IMR-90 (cell line): ENCODE measurements at places on chromosomes 7 and 10. TPM values are rescaled to one million over a fixed set of nuclear protein-coding genes. Genes with fewer than 3 reads are reported as not detected.
A peak's percentile ranks its signal among the peaks of the same experiment; 100 is the strongest.

The OR13A1 gene
- total RNA-seq, result not detected in 2 replicates

The ZCCHC24 gene
- total RNA-seq, result 12.2 and 15.1 TPM in 2 replicates

The INMT gene
- 1.7 and 2.2 TPM in 2 replicates for total RNA-seq

The MSRB2 gene
- 10.6 TPM in 2 replicates for total RNA-seq

The TMEM176A gene
- total RNA-seq, result not detected in 2 replicates

The TSPAN15 gene
- total RNA-seq, result not detected in 2 replicates

The C10orf62 gene
- not detected in 2 replicates for total RNA-seq

The CCDC172 gene
- total RNA-seq, result not detected in 2 replicates

The GBX1 gene
- not detected in 2 replicates for total RNA-seq

- H3K4me1 ChIP-seq, result no peaks in the 10 kb centered on the region
- no peak for DNase-seq
- no peak overlapping the region for H3K27ac ChIP-seq
- no peaks in the 10 kb centered on the region for H3K27me3 ChIP-seq
- no peaks in the 10 kb centered on the region for H3K36me3 ChIP-seq
Observed at GRCh38 chr7:51476026-51476425, 159.4 kb upstream of the COBL start.

- H3K4me3 ChIP-seq, result no peak overlapping the region
- no peaks in the 10 kb centered on the region for H3K4me1 ChIP-seq
- H3K27ac ChIP-seq, result no peak overlapping the region
- H3K36me3 ChIP-seq, result no peaks in the 10 kb centered on the region
- H3K27me3 ChIP-seq, result no peaks in the 10 kb centered on the region
Observed at GRCh38 chr10:11396311-11396955, 215.0 kb downstream of the USP6NL start.

- no peaks in the 10 kb centered on the region for H3K36me3 ChIP-seq
- no peak overlapping the region for H3K27ac ChIP-seq
- H3K4me1 ChIP-seq, result no peaks in the 10 kb centered on the region
- H3K4me3 ChIP-seq, result no peak overlapping the region
- H3K27me3 ChIP-seq, result no peaks in the 10 kb centered on the region
Observed at GRCh38 chr10:67327626-67328535, 368.1 kb downstream of the CTNNA3 start.

GRCh38 chr7:32501522-32501921 is 6.2 kb downstream of the AVL9 start:
- no peak overlapping the region for H3K4me3 ChIP-seq
- H3K4me1 ChIP-seq, result peaks cover 7% of the 10 kb centered on the region
- H3K36me3 ChIP-seq, result no peaks in the 10 kb centered on the region

DNA sequence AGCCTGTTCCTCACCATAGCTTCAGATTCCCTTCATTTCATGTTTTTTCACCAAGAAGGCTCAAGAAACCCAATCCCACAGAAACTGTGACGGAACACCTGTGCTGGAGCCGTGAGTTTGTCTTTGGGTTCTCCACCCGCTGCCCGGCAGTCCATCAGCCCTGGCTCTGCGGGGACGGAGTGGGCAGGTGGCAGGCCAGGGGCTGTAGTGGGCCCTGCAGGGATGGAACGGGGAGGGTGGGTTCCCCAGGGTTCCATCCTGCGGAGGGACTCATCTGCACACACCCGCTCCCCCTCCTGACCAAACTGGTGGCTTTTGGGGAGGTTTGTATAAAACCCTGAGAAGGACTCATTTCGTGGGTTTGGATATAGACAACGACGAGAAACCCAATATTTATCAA is 15.0 kb downstream of the CYP17A1 start:
- peaks cover 2% of the 10 kb centered on the region for H3K27me3 ChIP-seq
- H3K4me1 ChIP-seq, result no peaks in the 10 kb centered on the region
- no peak overlapping the region for H3K27ac ChIP-seq

- peaks cover 31% of the 10 kb centered on the region for H3K27me3 ChIP-seq
- H3K4me1 ChIP-seq, result peaks cover 7% of the 10 kb centered on the region
- peak overlapping the region; percentile 37 for H3K4me3 ChIP-seq
Observed at GRCh38 chr10:35607475-35608327, 2.6 kb downstream of the GJD4 start.

DNA sequence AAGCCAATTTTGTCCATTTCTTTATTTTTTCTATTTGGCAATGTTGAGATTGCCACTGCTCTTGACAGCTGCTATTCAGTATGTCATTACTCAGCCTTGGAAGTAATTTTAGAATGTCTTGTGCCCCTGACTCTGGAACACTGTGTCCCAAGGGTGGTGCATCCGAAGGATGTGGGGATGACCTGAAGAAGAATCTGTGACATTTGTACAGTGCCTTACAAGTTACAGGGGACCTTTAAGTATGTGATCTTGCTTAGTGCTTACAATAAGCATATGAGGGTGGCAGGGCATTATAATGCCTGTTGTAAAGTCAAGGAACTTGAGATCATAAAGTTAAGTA is 239.5 kb downstream of the REEP3 start:
- no peak overlapping the region for H3K27ac ChIP-seq
- H3K4me3 ChIP-seq, result no peak overlapping the region
- DNase-seq, result no peak

GRCh38 chr7:44990109-44991023 is 9.6 kb upstream of the CCM2 start:
- H3K4me1 ChIP-seq, result peaks cover 9% of the 10 kb centered on the region
- H3K27me3 ChIP-seq, result no peaks in the 10 kb centered on the region
- DNase-seq, result peak; percentile 77
- H3K27ac ChIP-seq, result peak overlapping the region; percentile 74; the same call in 1 of the 2 replicates
- H3K36me3 ChIP-seq, result peaks cover 1% of the 10 kb centered on the region; the same call in 1 of the 2 replicates

DNA sequence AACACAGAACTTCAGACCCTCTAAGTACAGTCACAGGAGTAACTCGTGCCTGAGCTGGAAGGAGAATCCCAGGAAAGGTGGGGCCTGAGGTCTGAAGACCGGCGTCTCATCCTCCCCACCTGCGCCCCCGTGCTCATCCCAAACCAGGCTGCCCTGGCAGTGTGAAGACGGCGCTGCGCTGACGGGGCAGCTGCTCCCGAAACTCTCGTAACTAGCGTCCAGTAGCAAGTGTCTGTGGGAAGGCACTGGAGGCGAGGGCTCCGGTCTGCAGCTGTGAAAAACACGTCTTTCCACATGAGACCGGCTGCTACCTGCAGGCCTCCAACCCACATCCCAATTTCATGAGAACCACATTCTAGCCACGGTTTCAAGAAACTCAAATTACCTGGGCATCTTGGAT is 136.6 kb upstream of the RNF32 start:
- H3K4me1 ChIP-seq, result no peaks in the 10 kb centered on the region
- no peak overlapping the region for H3K4me3 ChIP-seq
- H3K36me3 ChIP-seq, result no peaks in the 10 kb centered on the region
- DNase-seq, result no peak

- H3K4me1 ChIP-seq, result no peaks in the 10 kb centered on the region
- H3K4me3 ChIP-seq, result no peak overlapping the region
- H3K36me3 ChIP-seq, result no peaks in the 10 kb centered on the region
- no peak overlapping the region for H3K27ac ChIP-seq
- peaks cover 32% of the 10 kb centered on the region for H3K27me3 ChIP-seq
- DNase-seq, result no peak
Observed at GRCh38 chr10:71578069-71578468, 141.5 kb downstream of the C10orf105 start.

GRCh38 chr7:80783678-80784327 is 135.0 kb downstream of the SEMA3C start:
- peaks cover 4% of the 10 kb centered on the region; the same call in 1 of the 2 replicates for H3K4me1 ChIP-seq
- H3K27me3 ChIP-seq, result no peaks in the 10 kb centered on the region
- no peak overlapping the region for H3K4me3 ChIP-seq

DNA sequence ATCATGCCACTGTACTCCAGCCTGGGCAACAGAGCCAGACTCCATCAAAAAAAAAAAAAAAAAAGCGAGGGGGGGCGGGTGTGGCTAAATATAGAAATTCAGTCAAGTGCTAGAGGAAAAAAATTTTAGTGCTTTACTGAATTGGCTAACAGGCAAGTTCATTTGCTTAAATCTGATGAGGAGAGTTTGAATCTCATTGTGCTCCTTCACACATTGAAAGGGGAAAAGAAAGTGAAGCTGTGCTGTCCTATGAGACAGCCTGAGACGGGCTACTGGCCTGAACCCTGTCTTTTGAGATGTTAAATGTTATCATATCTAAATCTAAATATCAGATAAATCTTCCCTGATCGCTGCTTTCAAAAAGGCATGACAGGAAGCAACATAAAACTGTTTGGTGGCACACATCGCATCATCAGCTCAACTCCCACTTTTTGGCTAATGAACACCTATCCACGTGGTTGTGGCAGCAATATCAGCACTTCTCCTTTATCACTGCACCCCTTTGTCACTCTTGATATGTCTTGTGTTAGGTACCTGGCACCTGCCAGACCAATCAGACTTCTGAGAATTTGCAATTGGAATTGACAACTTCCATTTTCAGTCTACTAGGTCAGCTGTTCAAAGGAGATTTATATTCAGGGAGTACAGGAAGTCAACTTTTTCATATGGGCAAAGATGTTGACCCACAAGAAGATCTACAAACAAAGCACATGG is 14.0 kb upstream of the IFIT1B start:
- H3K4me1 ChIP-seq, result no peaks in the 10 kb centered on the region
- H3K36me3 ChIP-seq, result no peaks in the 10 kb centered on the region
- no peak for DNase-seq
- no peak overlapping the region for H3K4me3 ChIP-seq

GRCh38 chr10:49325916-49326783 is 27.2 kb downstream of the C10orf71 start:
- no peaks in the 10 kb centered on the region for H3K36me3 ChIP-seq
- no peak overlapping the region for H3K4me3 ChIP-seq
- no peak for DNase-seq
- no peak overlapping the region for H3K27ac ChIP-seq
- H3K4me1 ChIP-seq, result no peaks in the 10 kb centered on the region
- peaks cover 17% of the 10 kb centered on the region for H3K27me3 ChIP-seq

DNA sequence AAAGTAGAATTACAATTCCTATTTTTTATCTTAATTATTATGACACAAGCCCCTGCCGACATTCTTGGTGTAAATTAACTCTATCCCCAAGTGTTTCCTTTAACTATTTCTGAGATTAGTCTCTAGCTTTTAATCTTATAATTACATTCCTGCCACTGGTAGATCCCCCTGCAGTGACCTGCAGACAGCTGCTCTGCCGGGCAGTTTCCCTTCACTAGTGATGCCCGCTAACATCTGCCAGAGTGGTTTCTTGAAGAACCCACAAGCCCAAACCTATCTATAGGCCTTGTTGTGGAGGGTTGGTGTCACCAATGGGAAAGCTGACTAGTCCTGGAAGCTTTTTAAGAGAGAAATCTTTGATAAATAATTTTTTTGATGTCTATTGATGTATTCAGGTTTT is 50.0 kb downstream of the ADAM22 start:
- no peaks in the 10 kb centered on the region for H3K36me3 ChIP-seq
- no peak overlapping the region for H3K4me3 ChIP-seq
- no peak for DNase-seq
- H3K27me3 ChIP-seq, result no peaks in the 10 kb centered on the region
- H3K27ac ChIP-seq, result no peak overlapping the region

DNA sequence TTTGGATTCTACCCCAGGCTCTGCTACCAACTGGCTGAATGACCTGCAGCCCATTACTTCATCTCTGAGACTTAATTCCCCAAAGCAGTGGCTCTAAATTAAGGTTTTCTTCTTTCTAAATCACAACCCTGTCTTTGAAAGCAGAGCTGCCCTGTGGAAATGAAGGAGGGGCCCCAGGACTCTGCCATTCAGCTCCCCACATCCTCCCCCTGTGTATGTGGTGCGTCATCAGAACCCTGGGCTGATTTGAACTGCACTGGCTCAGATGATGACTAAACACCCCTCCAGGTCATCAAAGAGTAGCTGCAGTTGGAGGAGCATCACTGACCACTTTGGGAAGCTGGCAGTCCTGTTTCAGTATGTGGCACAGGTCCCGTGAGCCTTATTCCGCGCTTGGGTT is 46.6 kb downstream of the BPGM start:
- peak overlapping the region; percentile 29; the same call in 1 of the 2 replicates for H3K27ac ChIP-seq
- no peak overlapping the region for H3K4me3 ChIP-seq
- DNase-seq, result peak; percentile 96
- H3K36me3 ChIP-seq, result no peaks in the 10 kb centered on the region
- H3K27me3 ChIP-seq, result no peaks in the 10 kb centered on the region

GRCh38 chr7:7321681-7322080 is 139.3 kb downstream of the C1GALT1 start:
- H3K27ac ChIP-seq, result no peak overlapping the region
- no peak overlapping the region for H3K4me3 ChIP-seq
- no peaks in the 10 kb centered on the region for H3K27me3 ChIP-seq
- no peak for DNase-seq

DNA sequence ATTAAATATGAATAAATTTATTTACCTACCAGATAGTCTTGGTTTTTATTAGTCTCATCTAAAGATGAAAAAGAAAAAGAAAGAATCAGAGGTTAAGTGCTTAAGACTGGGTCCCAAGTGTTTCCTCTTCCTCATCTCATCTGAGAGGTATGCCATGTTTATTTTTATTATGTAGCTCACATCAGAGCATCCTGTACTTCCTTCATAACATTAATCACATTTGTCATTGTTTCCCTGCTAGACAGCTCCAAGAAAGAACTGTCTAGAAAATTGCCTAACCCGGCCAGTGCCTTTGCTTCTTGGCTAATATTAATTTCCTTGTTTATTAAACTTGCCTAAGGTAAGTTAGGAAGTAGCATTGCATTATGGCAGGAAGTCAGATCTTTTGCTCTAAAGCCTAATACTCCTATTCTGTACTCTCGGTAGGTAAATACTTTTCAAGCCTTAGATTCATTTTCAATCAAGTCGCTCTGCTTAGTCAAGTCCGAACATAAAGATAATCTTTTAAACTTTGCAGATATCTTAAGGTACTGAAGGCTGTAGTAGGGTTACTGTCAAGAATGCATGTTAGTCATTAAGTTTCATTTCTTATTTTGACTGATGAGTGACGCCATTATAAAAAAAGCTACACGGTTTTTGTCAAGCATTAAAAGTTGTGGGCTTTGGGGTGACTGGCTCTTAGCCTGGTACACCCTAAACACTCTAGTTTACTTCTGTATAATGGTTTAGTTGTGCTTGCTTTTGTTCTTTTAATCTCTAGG is 47.4 kb downstream of the ZMYND11 start:
- no peak overlapping the region for H3K4me3 ChIP-seq

DNA sequence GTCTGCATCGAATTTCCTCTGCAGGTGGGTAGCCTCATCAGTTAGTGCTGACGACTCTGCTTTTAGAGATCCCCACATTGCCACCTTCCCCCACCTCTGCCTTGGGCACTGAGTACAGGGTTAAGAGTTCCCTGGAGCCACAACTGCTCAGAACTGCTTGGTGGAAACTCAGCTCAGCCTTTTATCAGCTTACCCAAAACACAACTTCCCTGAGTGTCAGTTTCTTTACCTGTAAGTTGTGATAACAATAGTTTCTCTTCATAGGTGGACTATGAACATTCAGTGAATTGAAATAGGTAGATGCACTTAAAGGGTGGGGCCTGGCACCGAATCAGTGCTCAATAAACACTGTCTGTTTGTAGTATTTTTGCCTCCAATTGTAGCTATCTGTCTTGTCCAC is 11.3 kb downstream of the ASB13 start:
- no peak overlapping the region for H3K4me3 ChIP-seq
- DNase-seq, result no peak
- peaks cover 7% of the 10 kb centered on the region; the same call in 1 of the 2 replicates for H3K36me3 ChIP-seq
- H3K27ac ChIP-seq, result no peak overlapping the region
- H3K4me1 ChIP-seq, result peaks cover 7% of the 10 kb centered on the region
